Stimulated activated CD4-positive, alpha-beta T cell treated with anti-CD3 and anti-CD28 coated beads, Interleukin-4, amount 100 ng/mL, for 4 hours (primary cell): ENCODE measurements at places on chromosomes 2 and 18.

GRCh38 chr2:31137211-31138036 lies 816 bp downstream of the GALNT14 start:
- DNase-seq, result no peak

- no peak for DNase-seq
Measured at GRCh38 chr2:56185101-56185581, 1.4 kb downstream of the CCDC85A start.

DNA sequence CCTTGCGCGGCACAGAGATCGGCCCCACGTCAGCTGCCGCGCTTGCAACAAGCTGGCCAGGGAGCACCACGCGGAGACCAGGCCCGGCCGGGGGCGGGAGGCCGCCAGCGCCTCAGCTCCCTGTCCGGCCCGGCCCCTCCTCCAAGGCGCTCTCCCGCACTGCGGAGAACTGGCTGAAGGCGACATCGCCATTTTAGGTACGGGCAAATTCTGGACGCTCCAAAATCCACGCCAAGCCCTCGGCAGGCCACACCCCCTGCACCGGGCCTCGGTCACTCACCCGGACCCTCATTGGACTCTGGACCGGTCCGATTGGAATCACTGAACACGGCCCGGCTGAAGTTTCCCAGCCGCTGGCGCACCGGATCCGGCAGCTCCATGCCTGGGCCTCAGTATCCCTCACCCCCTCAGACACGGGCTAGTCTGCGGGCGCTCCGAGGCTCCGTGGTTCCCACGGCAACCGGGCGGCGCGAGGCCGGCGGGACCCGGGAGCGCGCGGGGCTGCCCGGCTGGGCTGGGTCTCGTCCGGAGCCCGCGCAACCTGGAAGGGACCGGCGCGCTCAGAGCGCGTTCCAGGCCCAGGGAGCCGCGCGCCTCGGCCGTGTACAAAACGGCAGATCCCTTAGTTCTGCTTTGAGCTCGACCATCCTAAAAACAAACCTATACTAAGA lies at the start of gene TMEM17:
Gene TMEM17, minus strand, starts transcription at position 446 of the 671 bp plus-strand sequence. Its CDS starts 66 bp downstream, at position 380.
- peak; percentile 18 for DNase-seq

- no peak for DNase-seq
Measured at GRCh38 chr2:203016716-203017115, 2.0 kb downstream of the NBEAL1 start.

- DNase-seq, result no peak
Measured at GRCh38 chr2:170095380-170095779, 82.6 kb upstream of the MYO3B start.

DNA sequence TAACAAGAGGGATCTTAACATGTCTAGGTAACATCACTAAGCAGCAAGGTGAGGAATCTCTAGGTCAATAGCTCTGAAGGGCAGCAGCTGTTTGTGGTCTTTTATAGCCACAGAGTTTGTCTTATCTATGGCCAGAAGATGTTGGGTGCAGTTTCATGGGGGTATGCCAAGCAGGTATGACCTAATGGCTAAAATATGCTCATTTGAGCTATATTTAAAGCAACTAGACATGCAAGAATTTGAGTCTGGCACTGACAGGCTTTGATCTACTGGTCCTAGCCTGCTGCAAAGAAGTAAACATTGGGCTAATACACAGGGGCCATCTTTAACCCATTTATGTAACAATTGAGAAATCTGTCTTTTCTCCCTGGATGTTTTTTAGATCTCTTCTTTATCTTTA lies 13.9 kb upstream of the UGP2 start:
- no peak for DNase-seq

DNA sequence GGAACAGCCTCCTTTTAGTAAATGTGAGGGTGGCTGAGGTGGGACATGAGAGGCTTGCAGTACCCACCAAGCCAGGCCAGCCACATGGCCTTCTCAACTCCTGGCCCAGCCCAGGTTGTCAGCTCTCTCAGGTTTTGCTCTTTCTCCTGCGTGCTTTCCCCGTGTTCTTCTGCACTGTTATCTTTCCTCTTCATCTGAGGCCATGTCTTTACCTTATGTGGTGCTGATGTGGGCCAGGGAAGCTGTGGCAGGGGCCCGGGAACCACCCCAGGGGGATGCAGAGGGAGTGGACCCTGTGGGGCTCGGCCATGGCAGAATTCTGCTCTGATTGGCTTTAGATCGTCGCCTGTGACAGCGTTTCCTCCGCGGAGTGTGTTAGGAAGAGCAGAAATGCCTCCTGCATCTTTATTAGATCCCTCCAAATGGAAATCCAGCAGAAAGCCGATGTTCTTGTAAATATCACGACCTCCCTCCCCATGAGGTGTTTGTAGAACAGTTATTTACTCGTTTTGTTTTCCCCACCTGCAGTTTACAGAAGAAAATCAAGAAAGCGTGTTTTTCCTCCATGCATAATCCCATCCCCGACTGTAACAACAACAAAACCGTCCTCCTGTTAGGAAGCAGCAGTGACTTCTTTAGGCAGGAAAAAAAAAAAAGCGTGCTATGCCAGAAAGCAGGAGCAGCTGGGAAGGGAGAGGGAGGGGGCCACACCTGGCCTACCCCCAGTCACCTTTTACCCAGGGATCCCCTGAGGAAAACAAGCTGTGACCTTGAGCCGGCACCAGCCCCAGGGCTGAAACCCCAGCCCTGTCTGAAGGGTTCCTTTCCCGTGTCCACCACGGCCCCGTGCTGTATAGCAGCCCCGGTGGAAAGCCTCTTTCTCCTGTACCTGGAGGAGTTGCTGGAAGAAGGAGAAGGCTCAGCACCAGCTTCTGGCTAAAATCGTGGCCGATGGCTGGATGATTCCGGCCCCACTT lies 54.8 kb downstream of the HPCAL1 start:
- DNase-seq, result no peak

DNA sequence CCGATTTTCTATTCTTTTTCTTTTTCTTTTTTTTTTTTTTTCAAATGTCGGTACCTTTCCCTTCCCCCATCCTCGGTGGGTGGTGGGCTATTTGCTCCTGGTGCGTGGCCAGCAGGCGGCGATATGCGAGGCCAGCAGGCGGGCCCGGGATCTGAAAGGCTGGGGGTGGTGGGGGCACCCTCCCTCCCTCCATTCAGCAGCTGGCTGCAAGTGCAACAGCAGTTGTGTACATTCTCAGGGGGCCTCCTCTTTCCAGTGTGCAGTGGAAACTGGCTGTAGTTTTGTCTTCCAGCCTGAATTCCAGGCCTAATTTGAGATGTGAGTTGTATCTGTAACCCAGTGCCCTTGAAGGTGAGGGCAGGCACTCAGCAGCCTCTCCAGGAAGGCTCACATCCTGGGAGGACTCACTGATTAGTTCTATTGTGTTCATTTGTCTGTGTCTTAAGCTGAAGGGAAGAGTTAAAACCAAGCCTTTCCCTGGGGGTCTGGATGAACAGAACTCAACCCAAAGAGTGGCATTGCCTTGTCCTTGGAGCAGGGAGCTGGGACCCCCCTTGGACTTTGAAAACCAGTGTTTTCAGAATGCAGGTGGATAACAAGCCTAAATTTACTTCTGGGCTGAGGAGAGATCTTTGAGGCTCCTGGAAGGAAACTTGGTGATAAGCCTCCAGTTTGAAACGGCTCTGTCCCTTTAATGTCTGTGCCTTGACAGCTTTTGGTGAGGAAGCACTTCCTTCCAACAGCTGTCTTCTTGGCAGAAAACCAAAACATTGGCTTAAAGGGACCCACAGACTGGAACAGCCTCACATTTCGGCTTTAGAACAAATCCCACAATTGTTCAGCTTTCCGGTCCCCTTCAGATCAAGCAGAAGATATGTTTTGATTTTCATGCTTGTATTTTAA lies 3.3 kb downstream of the MYCN start:
- peak; percentile 22 for DNase-seq

DNA sequence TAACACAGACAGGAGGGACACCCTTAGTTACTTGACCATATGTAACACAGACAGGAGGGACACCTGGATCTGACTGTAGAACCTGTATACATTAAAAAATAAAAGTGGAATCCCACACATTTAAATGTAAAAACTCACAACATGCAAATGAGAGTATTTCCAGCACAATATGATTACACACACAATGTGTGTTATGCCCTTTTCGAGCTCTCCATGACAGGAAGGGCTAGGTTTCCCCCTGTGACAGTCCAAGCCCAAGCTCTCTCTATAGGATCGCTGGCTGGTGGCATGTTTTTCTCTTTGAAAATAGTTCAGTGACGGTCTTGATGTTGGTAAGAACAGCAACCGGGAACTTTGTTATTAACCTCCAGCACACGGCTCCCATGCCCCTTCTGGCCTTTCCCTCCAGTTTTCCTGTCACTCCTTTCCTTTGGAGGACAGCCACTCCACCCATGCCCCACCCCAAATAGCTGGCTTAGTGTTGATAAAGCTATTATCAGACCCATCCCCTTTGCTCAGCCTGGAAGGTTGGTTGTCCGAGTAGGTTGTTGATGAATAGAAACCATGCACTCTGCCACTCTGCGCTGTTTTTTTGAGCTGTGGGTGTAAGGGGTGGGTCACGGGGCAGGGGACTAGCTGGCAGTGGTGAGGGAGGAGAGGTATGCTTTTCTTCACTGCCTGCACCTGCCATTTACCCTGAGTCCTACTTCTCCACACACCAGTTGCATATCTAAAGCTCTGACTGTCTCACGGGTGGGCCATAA lies 2.7 kb downstream of the RASGRP3 start:
- DNase-seq, result no peak

GRCh38 chr2:210964141-210964764 lies 407.9 kb downstream of the CPS1 start:
- no peak for DNase-seq
